HCT116 (cell line): ENCODE measurements at places on chromosomes 16 and 17. TPM values are rescaled to one million over a fixed set of nuclear protein-coding genes. Genes with fewer than 3 reads are reported as not detected.

VTN gene
- total RNA-seq, result 1.5 TPM

DNA sequence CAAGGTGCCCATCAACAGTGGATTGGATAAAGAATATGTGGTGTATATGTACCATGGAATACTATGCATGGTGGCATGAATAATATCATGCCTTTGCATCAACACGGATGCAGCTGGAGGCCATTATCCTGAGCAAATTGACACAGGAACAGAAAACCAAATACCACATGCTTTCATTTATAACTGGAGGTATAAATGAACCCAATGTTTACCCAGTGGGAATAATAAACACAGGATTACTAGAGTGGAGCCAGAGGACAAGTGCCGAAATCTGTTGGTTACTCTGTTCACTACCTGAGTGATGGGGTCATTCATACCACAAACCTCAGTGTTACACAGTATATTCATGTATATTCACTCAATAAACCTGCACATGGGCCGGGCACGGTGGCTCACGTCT, 125.2 kb downstream of the CDH11 start:
- no peak for DNase-seq

DNA sequence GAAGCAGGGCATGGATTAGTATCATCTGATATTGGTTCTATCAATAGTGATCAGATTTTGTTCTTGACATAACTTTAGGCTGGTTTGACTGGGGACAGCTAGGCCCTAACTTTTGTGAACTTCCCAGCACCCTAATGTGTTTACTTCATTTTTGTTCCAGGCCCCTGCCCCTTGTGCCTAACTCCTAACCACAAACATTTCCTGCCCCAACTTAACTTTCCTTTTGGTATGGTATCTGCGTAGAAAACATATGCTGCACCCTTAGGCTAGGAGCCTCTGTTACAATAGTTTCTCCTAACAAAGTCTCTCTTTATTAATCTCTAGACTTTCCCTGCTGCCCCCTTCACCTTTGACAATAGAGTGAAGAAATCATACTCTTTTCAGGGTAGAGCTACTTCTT, 2.5 kb downstream of the ADPRM start:
- DNase-seq, result no peak

DNA sequence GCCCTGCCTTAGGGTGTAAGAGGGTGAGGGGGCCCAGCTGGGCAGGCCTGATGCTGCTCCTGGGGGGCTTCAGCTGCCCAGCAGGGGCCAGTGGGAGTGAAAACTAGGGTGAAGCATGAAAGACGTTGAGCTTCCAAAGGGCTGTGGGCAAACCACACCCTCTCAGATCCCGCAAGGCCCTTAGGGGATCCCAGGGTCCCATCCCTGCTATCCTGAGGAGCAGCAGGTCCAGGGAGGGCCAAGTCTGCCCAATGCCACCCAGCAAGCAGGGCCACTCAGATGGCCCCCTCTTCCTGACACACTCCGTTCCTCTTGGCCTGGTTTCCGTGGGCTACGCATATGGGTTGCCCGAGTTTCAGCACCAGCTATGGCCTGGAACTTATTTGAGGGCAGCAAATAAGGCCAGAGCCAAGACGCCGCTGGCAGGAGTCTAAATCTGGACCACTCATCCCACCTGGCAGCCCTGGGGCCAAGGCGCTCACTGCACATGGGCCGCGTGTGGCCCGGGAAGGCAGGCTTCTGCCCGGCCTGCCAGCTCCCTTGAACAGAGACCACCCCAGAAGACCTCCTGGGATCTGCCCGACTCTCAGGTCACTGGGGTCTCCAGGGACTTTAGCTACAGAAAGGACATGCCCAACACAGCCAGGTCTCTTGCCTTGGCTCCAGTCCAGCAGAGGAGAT, 4.2 kb downstream of the ATP2A3 start:
- no peak for DNase-seq

GRCh38 chr17:31422443-31422842, 31.0 kb downstream of the RAB11FIP4 start:
- no peak for DNase-seq

DNA sequence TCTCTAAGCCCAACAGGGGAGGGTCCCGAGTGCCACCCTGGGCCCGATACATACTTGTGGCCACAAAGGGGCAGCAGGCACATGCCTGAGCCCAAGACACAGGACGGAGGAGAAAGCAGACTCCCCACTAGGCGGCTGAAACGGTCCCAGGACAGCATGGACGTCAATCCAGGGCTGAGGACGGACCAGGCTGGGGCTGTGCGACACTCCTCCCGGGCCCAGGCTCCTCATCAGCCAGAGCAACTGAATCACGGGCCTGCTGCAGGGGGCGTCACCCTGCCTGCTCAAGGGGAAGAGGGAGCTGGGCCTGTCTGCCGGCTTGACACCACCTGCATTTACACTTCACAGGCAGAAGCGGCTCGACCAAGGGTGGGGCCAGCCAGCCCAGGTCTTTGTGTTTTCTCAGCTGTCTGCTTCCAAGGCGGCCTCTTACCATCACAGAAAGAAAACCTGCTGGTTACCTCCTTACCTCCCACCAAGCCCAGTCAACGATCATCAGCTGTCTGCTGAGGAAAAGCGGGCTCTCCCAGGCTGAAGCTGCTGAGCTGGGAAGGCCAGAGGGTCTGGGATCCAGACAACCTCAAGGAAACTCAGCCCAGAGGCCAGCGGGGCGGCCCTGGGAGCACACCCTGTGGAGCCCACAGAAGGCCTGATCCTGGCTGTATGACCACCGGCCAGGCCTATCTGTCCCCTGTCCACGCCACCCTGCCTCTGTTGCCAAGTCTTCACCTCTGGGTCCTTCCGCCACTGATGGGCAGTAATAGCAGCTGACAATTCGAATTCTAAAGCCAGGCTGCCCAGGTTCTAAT, 26.4 kb downstream of the KIFC3 start:
- DNase-seq, result no peak

- no peak for DNase-seq
Measured at GRCh38 chr16:24946155-24946554, 69.0 kb downstream of the ARHGAP17 start.

GRCh38 chr17:77647531-77647930, 311.0 kb upstream of the TNRC6C start:
- DNase-seq, result no peak

DNA sequence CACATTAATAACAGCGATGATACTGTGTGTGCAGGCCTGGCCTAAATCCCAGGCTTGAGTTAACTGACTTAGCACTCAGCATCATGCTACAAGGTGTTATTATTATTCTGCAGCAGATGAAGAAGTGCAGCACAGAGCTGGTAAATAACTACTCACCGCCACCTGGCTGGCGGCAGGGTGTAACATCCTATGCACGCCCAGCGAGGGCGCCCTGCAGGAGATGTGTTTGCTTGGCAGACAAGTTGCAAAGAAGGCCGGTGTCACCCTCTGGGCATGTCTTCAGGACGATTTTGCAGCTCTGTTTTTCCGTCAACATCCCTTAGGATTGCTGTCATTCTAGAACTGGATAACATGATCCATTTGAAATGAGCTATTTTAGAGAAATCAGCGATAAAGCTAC, 30.1 kb downstream of the DNAH9 start:
- DNase-seq, result no peak

- DNase-seq, result no peak
Measured at GRCh38 chr16:354291-354881, 1.9 kb upstream of the AXIN1 start.

GRCh38 chr17:33261820-33262219, 31.3 kb downstream of the ASIC2 start:
- DNase-seq, result no peak

GRCh38 chr16:21608639-21609328, 9.4 kb downstream of the METTL9 start:
- no peak for DNase-seq

GRCh38 chr17:864315-864714, 82.2 kb downstream of the MRM3 start:
- no peak for DNase-seq

DNA sequence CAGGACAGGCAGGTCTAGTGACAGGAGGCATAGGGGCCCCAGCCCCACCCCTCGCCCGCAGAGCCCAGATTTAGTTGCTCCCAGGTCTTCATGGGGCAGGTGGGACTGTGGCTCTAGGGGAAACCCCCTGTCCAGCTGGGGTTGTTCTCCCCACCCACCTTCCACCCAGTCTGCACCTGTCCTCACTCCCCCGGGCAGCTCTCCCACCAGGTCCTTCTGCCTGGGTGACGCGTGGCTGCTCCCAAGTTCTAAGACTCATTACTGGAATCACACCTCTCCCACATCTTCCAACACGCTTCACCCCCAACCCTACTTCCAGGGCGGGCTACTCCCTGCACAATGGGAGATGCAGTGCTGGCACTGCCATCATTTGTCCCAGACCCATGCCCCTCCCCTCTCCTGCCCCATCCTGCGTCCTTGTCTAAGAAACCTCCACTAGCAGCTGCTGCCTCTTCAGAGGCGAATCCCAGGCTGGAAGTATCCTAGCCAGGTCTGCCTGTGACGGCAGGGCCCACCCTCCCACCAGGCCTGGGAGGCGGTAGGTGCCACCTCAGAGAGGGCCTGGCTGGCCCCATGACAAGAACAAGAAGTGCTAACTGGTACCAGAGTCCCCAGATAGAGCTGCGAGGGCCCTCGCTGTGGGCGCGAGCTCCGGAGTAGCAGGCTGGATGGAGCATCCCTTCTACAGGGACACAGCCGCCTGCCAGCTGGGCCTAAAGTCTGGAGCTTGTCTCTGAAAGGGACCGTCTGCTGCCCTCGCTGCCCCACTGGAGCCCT, 22.8 kb downstream of the GRIN2C start:
- no peak for DNase-seq

GRCh38 chr17:61388561-61389356, 10.9 kb upstream of the TBX2 start:
- no peak for DNase-seq

SCPEP1 gene
- total RNA-seq, result 28.3 TPM

BCO1 gene
- total RNA-seq, result not detected

CCDC78 gene
- 22.9 TPM for total RNA-seq

DNA sequence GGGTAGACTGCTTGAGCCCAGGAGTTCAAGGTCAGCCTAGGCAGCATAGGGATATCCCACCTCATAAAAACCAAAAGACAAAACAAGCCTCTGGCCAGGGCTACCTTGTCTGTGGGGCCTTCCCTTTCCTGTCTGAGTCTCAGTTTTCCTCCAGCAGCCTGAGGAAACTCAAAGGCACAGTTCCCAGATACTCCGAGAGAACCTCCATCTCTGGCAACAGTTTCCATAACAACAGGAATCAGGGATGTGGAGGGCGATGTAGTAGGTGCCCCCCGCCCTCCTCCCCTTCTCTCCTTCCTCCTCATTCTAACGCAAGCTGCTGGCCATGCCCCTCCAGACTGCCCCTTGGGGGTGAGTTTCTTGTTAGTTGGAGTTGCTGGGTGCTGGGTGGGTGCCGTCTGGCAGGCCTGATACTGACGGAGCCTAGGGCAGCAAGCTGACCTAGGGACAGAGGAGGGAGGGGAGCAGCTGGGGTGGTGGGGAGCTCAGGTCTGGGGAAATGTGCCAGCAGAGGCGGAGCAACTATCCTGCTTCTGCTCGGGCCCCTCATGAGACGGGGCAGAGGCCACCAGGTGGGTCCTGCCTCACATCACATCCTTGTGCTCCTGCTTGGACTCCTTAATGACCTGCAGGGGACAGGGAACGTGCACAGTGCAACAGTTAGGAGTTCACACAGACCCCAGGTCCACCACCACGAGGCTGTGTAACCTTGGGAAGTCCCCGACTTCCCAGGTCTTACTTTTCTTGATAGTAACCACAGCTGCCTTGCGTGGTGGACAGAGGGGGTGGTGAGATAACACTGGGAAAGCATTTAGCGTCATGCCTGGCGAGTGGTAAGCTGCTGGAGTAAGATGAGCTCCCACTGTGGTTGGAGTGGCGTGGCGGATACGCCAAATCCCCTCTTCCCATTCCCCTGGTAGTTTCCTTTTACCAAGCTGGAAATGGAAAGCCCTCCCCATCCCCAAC, 7.8 kb upstream of the EFTUD2 start:
- DNase-seq, result no peak

CES1 gene
- 1.8 TPM for total RNA-seq

DNA sequence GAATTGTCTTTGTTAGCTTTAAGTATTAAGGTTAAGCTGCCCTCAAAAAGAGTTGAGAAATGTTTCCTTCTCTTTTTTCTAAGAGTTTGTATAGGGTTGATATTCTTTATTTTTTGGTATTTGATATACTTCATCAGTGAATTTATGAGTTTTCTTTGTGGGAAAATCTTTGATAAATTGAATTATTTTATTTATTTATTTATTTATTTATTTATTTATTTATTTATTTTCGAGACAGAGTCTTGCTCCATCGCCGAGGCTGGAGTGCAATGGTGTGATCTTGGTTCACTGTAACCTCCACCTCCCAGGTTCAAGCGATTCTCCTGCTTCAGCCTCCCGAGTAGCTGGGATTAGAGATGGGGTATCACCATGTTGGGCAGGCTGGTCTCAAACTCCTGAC, 19.9 kb downstream of the TEFM start:
- DNase-seq, result no peak

KRTAP16-1 gene
- not detected for total RNA-seq

- DNase-seq, result no peak
Measured at GRCh38 chr17:35683591-35683990, 47.8 kb upstream of the RASL10B start.

GRCh38 chr17:44314524-44314868, 6.1 kb downstream of the RUNDC3A start:
- DNase-seq, result no peak

HOXB4 gene
- 11.3 TPM for total RNA-seq

PPP1R1B gene
- 0.49 TPM for total RNA-seq
